NCI-H1436 (cell line): ENCODE measurements at places on chromosomes 11 and 22.
A peak's percentile ranks its signal among the peaks of the same experiment; 100 is the strongest.

- DNase-seq, result no peak
Measured at GRCh38 chr11:70788248-70789022, 390.1 kb downstream of the CTTN start.

- DNase-seq, result no peak
Measured at GRCh38 chr11:40354121-40354520, 1105.3 kb downstream of the LRRC4C start.

DNA sequence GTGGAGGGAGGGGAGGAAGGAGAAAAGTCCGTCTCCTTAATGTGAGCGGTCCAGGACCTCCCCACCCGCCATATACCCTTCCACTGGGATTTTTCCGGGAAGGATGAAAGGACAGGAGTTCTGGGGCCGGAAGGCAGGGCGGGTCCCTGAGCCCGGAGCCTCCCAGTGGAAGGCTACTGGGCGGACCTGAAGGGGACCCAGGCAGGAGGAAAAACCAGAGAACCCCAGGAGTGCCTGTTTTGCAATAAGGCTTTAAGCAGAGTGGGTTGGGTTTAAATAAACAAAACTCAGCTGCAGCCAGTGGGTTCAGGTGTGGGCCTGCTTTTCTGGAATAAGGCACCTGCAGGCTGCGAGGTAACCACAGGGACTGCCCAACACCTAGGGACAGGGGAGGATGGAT lies 1.7 kb upstream of the CELSR1 start:
- DNase-seq, result no peak

DNA sequence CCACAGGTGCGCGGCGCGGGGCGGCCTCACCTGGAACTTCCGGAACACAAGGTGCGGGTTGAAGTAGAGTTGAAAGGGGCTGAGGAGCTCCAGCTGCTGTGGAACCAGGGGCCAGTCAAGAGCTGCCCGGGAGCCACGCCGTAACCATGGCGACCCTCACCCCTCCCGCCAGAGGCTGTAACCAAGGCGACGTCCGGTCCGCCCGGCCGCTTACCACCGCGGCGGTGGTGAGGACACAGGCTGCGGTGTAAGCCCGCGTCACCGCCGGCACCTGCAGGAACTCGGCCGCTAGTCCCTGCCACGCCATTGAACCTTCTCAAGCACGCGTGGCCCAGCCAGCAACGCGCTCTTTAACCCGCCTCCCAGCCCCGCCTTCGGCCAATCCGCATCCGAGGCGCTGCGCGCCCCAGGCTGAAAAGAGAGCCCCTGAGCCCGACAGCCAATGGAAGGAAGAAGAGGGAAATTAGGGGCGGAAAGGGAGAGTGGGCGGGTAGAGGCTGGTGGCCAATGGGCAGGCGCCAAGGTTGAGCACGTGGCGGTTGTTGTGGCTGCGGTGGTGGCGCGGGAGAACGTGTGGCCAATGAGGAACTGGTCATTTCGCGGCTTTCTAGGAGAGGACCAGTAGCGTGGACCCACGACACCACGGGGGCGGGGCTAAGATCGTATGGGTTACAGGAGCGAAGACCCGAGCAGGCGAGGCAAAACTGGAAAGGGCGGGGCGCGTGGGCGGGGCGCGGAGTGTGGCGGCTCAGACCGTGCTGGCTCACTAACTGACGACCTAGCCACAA lies at the start of gene DERL3:
Gene DERL3 (minus strand): TSS at position 326 of the 788 bp plus-strand sequence. CDS start 19 bp downstream, at position 307.
- peak; percentile 97 for DNase-seq

GRCh38 chr11:1744891-1745700 lies 5.3 kb downstream of the IFITM10 start:
- no peak for DNase-seq

DNA sequence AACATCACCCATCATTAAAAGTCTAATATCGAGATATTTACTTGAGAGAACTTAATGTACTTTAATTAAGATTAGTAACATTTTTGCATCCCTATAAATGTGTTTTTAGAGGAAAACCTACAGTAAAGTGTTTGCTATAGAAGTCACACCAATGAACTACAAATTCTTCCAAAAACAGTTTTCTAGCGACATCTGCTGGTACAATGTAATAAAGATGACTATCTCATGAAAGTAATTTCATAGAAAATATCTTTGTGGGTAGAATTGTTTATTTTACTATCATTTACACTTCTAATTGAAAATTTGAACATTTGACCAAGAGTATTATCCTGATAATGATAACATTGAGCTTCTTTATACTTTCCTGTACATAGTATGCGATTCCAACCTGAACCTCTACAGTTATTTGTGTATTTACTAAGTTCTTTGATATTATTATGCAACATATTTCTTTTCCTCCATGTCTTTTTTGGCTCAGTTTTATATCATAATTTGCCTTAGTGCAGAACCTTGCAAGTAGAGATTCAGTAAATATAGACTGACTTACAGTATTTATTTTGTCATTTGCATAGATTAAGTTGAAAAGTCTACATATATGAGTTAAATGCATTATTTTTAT lies 252.7 kb downstream of the TMEM135 start:
- peak; percentile 73 for DNase-seq

- DNase-seq, result no peak
Measured at GRCh38 chr11:91396236-91397133, 828.1 kb upstream of the FAT3 start.

DNA sequence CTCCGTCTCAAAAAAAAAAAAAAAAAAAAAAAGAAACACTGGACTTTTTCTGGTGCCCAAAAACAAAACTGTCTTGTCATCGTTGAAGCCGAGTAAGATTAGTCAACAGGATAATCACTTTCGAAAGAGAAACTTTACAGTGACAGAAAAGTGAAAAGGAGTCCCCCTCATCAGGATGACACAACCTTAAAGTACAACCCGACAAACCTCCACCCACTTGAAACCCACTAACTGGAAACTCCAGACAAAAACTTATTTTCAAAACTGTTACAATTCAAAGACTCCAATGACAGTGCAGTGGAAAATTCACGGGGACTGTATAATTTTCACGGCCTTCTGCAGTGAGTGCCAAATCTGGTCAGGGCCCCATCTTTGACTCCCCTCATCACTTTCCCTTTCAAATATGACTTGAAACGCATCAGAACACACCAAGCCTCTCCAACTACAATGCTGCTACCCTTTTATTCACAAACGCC lies 1.3 kb downstream of the DENND5A start:
- DNase-seq, result no peak

DNA sequence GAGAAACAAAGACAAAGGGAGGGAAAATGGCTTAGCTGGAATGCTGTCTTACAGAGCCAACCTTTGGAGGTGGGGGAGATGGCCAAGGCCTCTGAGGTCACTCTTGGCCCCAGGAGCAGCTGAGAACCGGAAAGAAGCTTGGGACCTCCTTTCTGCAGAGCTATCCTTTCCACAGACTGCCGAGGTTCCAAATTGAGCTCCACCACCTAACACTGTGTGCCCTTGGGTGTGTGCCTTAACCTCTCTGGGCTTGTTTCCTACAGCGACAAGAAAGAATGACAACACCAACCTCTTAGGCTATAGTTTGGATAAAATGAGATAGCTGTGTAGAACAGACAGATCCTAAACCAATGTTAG lies 23.2 kb downstream of the RTN4RL2 start:
- no peak for DNase-seq

DNA sequence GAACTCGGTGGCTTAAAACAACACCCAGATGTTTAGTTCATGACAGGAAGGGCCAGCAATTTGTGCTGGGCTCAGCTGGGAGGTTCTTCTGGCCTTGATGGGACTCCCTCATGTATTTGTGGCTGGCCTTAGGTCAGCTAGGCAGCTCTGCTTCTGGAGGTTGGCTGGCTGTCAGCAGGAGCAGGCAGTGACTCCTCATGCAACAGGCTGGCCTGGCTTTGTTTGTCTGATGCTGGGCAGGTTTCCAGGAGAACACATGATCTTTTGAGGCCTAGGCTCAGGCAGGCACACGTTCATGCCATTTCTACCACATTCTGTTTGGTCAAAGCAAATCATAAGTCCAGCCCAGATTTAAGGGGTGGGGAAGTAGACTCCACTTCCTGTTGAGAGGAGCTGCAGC lies 571.2 kb downstream of the TBC1D22A start:
- peak; percentile 1 for DNase-seq

DNA sequence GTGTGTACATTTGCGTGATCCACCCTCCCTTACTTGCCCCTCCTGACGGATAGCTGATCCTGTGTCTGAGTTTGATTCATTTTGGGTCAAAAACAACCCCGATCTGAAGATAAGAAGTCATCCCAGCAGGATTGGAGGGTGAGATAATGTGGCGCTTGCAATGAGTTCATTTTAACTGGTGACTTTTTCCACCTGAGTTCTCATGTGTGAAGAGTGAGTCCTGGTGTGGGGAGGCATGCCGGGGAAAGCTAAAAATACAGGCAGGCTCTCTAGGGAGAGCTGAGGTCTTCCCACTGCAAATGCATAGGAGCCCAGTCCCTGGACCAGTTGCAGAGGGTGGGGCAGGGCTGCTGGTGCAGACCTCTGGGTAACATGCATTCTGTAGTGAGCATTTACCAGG lies 35.7 kb upstream of the ELF5 start:
- DNase-seq, result no peak

- DNase-seq, result no peak
Measured at GRCh38 chr22:48103126-48103875, 1340.9 kb downstream of the TBC1D22A start.

GRCh38 chr11:32953700-32954099 lies 61.1 kb downstream of the QSER1 start:
- no peak for DNase-seq

DNA sequence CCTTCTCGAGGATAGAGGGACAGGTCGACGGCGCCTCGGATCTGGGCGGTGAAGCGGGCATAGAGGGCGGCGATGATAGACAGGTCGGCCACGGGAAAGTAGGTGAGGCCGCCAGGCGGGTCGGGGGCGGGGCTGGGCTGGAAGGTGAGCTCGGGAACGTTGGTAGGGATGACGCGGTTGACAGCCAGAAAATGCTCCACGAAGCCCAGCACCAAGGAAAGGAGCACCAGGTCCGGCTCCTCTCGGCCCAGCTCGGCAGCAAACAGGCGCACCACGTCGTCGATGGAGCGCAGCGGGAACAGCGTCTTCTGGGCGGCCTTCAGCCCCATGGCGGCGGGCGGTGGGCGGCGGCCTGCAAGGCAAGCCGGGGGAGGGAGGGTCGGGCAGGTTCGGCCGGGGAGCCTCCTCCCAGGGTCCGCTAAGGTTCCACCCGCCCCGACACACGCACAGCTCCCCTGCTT lies 540 bp downstream of the MEN1 start:
- no peak for DNase-seq

DNA sequence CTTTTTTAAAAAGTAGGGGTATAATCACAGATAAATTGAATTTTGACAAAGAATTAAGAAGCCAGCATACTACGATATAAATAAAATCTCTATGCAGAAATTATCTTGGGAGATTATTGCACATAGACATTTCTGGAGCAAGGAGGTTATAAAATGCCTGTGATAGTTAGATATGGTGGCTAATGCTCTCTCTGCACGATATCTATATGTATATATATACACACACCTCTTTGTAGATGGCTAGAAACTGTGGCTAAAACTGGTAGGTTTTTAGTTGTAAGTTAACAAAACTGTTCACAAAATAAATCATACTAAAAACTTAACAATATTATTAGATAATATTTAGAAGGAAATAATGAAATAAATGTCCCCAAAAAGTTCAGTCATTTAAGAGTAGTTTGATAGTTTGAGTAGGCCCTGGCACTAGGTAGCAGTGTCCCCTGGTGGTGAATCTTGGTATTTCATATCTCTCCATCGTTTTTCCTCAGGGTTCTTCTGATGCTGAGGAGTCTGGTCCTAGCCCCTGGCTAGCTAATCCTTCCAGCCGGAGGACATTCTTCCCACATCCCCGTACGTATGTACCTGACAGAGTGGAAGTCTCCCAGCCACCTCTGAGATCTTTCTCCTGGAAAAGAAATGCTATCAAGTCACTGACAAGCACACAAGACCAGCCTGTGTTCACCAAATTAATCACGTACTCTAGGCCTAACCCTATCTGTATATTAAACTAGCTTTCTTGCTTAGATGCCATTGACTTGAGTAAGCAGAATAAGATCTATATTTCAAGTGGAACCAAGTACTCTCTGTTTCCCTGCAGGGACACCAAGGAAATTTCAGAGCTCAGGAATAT lies 32.2 kb downstream of the ART5 start:
- DNase-seq, result no peak

DNA sequence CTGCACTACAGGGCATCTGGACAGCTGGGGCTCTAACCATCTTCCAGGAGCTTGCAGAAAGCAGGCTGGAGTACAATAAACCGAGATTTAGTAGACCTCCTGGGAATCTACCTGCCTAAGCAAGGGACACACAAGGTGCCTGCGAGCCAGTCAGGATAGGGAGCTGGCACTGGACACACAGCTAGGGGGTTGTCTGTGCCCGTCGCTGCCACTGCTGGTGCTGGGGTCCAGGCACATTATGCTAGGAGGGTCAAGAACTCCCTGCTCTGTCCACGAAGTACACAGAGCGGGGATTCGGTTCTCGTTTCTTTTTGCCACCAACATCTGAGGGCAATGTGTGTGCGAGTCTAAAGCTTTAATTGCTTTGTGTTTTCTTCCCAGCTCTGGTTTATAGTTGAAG lies 4.2 kb downstream of the RIC8A start:
- DNase-seq, result no peak

DNA sequence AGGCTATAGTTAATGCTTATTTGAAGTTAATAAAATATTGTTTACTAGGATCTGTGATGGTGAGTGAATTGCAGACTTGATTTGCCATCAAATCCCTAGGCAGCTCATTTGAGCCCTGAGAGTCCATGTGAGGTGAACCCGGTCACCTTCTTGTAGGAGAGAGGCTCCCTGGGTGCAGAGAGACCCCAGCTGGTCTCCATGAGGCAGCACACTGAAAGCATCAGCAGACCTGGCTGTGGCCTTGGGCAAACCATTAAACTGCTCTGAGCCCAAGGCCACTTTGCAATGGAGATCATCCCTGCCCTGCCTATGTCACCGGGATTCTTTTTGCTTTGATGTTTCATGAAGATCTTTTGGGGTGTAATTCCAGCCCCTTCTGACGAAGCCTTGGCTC lies 125.2 kb downstream of the MICAL2 start:
- no peak for DNase-seq

DNA sequence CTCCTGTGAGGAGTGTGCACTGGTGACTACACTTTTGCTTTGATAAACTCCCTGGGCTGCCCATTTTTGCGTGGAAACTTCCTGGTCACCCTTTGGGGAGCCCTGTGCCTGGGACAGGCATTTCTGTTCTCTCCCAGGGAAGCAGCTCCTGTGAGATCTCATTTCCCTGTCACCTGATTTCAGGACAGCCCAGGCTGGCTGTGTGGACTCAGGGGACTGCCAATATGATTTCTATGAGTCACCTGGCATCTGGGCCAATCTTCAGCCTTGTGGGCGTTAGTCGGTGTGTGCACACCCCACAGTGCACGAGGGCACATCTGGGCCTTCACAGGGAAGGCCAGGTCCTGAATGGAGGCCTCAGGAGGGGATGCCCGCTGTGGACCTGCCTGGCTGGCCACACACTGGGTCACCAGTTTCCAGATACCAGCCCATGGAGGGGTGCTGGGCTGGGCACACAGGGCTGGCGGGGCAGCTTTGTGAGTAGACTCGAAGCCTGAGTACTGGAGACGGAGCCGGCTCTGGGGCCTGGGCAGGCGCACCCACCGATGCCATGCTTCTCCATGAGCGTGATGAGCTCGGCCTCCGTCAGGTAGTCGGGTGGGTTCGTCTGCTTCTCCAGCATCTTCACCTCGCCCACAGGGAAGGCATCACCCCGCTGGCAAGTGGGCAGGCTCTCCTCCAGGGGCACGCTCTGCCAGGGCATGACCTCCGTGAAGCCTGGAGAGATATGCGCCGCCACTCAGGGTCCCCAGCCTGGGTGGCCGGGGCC lies 9.4 kb upstream of the PPM1F start:
- no peak for DNase-seq

- DNase-seq, result no peak
Measured at GRCh38 chr11:70324376-70325115, 54.1 kb downstream of the PPFIA1 start.
